ENCODE measurements at places on chromosomes 3 and 15.

DNA sequence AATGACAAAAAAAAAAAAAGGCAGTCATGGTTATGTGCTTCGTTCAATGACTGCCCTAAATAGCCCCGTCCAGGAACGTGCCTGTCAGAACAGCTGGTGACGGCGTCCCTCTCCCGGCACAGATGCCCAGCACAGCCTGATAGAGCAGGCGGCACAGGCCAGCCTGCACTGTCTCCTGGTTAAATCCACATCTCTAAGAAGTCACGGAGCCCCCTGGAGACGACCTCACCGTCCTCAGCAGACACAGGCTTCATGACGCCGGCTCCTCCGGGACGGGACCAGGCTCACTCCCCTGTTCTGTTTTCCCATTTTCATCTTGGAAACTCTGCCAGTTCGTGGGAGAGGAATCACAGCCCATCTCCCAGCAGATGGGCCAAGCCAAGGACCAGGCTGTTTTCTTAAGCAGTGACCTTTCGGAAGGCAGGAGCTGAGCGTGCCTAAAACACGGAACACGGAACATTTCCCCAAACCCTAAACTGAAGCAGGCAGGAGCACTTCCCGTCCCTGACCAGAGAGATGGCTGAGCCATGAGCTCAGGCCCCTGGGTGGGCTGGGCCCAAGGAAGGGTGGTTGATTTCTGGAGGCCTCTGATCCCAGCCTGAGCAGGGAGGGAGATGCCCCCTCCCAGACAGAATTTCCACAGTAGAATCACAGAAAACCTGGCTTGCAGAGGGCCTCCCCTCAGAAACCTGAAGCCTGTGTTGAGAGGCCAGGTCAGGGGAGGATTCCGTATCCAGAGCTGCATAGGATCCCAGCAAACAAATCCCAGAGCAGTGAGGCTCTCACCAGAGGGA lies 35.9 kb downstream of the ADCY5 start:
- peak overlapping the region; percentile 92 for H3K27ac ChIP-seq
- H3K36me3 ChIP-seq, result no peaks in the 10 kb centered on the region
- peak overlapping the region; percentile 56 for H3K4me3 ChIP-seq
- peaks cover 94% of the 10 kb centered on the region for H3K4me1 ChIP-seq
- DNase-seq, result no peak

DNA sequence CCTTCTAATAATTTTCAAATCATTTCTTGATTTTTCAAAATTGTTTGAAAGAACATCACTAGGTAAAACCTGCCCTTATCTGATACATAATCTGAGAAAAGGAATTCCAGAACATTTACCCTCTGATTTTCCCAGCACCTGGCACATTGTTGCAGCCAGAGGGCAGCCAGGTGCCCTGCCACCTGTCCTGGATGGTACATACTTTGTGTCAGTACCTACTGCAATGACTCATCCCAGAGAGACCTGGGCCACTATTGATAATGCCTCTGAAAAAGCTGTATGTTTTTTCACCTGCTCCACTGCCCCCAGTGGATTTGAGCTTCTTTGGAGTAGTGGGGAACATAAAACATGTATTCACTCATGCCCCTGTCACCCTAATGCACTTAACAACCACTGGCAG lies 648.9 kb upstream of the GBE1 start:
- DNase-seq, result no peak
- H3K27me3 ChIP-seq, result no peaks in the 10 kb centered on the region
- H3K27ac ChIP-seq, result no peak overlapping the region
- H3K4me1 ChIP-seq, result no peaks in the 10 kb centered on the region
- H3K4me3 ChIP-seq, result no peak overlapping the region

DNA sequence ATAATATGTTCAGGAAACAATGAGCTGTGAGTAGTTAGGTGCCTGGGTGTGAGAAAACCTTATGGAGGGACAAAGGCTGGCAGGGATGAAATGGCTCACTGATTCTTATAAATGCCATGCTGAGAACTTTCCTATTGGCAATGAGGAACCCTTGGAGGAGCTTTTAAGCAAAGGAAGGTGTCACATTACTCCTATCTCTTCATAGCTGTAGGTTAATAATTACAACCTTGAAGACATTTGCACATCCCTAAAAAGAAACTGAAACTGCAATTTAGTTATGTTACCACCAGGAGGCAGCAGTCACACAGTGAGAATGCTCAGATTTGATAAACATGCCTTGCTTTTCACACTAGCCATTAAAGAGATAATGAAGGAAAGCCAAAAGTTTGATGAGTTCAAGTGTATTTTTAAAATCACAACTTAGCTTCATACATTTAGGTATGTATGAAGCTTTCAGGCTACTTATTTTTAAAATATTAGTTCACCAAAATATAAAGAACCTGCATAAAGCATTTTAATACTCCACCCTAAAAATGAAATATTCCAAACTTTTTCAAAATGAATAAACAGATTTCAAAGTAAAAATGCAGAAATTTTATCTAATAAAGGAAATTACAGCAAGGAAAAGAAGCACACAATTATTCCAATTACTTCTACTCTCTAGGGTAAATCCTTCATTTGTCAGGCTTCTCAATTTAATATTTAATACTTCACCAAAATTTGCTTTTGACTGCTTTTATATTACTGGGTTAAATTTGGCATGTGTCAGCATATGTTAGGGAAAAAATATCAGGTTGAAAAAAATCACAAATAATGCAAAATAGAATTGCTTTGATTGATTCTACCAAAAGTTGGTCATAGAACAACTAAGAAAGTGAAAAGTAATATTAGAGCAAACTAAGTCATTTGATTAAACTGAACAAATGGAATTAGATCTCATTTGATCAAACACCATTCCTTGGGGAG lies 136.9 kb upstream of the SLC2A2 start:
- H3K36me3 ChIP-seq, result peaks cover 3% of the 10 kb centered on the region
- H3K27ac ChIP-seq, result no peak overlapping the region
- no peak for DNase-seq
- no peaks in the 10 kb centered on the region for H3K27me3 ChIP-seq
- no peak overlapping the region for H3K4me3 ChIP-seq

GRCh38 chr15:59300618-59301139 lies 72.0 kb downstream of the MYO1E start:
- H3K36me3 ChIP-seq, result no peaks in the 10 kb centered on the region
- DNase-seq, result no peak
- H3K27me3 ChIP-seq, result no peaks in the 10 kb centered on the region
- peak overlapping the region; percentile 37 for H3K4me3 ChIP-seq
- H3K27ac ChIP-seq, result peak overlapping the region; percentile 69

DNA sequence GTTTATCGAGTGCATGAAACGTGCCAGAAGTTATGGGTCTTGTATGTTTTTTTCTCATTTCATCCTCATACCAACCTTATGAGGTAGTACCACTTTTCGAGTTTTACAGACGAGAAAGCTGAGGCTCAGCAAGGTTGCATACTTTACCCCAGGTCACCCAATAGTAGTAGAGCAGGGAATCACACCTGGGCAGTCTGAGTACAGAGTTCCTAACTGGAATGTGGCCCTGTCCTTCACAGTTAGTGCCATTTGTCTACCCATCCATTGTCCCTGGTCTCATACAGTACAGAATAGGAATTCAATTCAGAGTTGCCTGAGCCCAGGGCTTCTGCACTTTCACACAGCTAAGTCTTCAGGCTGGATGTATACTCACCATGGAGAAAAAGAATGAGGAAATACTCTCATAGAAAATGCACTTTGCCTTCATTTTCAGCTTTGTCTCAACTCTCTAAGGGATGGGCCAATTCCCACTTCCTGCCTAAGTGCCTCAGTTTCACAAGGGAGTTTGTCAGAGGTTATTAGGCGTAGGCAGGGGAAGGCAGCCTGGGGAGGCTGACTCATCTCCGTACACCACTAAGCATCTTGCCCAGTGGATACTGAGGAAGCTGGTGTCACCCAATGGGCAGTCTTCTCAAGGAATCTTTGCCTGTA lies 93.2 kb downstream of the TMEM212 start:
- H3K4me1 ChIP-seq, result peaks cover 5% of the 10 kb centered on the region
- no peak overlapping the region for H3K27ac ChIP-seq
- no peaks in the 10 kb centered on the region for H3K36me3 ChIP-seq

DNA sequence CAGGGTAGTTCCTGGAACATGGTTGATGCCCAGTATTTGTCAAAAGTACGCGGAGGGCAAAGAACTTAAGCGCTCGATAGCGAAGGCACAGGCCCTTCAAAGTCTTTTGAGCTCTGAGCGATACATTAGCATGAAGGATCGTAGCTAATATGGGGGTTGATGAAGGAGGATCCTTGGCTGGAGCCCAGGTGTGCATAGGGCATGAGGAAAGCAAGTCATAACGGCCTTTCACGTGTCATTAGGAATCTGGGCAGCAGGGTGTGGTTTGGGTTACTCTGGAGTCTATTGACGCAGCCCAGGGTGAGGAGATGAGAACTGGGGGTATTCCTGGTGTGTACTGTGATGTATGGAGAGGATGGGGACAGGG lies 31.7 kb downstream of the SPINK8 start:
- H3K4me3 ChIP-seq, result peak overlapping the region; percentile 79
- peaks cover 13% of the 10 kb centered on the region for H3K36me3 ChIP-seq
- peak overlapping the region; percentile 86 for H3K27ac ChIP-seq
- H3K27me3 ChIP-seq, result no peaks in the 10 kb centered on the region

DNA sequence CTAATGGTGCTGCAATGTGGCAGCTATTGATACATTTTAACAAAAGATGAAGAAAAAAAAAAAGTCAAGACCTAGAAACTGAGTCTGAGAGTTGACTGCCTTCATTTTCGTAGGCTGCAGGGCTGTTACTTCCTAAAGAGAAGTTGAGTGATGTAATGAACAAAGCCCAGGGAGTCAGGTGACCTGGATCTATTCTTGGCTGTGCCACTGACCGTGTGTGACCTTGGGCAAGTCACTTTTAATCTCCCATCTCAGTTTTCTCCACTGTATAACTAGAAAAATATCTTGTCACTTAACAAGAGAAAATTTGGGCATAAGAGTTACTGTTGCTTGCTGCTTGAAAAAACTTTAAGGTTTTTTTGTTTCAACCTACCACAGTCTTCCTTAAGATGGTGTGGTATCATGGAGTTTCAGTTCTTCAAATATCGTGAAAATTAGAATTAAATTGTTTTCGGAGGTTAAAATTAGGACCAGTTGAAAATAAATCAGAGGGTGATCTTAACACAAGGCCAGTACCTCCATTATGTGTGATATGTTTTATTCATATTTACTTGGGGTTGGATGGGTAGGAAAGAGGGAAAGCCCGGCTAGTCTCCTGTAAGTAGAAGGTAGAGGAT lies 5.8 kb downstream of the FMN1 start:
- no peak overlapping the region for H3K4me3 ChIP-seq
- H3K4me1 ChIP-seq, result no peaks in the 10 kb centered on the region
- no peaks in the 10 kb centered on the region for H3K27me3 ChIP-seq
- H3K36me3 ChIP-seq, result no peaks in the 10 kb centered on the region
- no peak for DNase-seq

DNA sequence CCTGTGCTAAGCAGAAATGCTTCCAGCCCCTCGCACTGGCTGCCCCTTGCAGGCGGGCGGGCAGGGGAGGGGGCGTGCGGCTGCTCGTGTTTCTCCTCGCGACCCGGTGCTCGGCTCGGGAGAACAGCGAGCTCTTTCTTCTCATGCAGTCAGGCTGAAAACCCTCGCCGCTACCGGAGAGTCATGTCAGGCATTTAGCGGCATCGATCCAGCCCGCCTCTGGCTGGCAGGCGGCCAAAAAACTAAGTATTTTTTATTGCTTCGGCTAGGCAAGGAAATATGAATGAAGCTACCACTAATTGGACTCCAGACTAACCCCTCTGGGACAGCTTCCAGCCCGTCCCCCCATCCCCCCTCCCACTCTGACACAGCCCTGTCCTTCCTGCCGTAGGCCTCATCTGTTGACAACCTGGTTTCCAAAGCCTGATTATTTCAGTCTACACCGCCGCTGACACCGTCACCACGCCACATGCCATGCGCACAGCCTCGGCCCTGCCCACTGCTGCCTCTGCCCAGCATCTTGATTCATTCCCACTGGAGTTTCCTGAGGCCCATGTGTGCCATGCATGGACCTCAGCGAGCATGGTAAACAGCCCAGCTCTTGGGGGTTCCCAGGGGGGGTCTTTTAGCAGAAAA lies 35.3 kb downstream of the TLE3 start:
- no peak overlapping the region for H3K27ac ChIP-seq
- H3K27me3 ChIP-seq, result no peaks in the 10 kb centered on the region
- peaks cover 42% of the 10 kb centered on the region for H3K36me3 ChIP-seq

- H3K36me3 ChIP-seq, result no peaks in the 10 kb centered on the region
- no peak overlapping the region for H3K4me3 ChIP-seq
- H3K27ac ChIP-seq, result no peak overlapping the region
Measured at GRCh38 chr3:54756330-54756731, 171.5 kb downstream of the LRTM1 start.

- H3K4me1 ChIP-seq, result peaks cover 13% of the 10 kb centered on the region
- no peak overlapping the region for H3K27ac ChIP-seq
- no peak for DNase-seq
- H3K27me3 ChIP-seq, result no peaks in the 10 kb centered on the region
- no peak overlapping the region for H3K4me3 ChIP-seq
Measured at GRCh38 chr3:129308636-129309035, 30.0 kb downstream of the HMCES start.

- no peak overlapping the region for H3K27ac ChIP-seq
- H3K27me3 ChIP-seq, result no peaks in the 10 kb centered on the region
- no peaks in the 10 kb centered on the region for H3K36me3 ChIP-seq
- DNase-seq, result no peak
- H3K4me3 ChIP-seq, result no peak overlapping the region
Measured at GRCh38 chr3:29697989-29698388, 417.1 kb downstream of the RBMS3 start.

DNA sequence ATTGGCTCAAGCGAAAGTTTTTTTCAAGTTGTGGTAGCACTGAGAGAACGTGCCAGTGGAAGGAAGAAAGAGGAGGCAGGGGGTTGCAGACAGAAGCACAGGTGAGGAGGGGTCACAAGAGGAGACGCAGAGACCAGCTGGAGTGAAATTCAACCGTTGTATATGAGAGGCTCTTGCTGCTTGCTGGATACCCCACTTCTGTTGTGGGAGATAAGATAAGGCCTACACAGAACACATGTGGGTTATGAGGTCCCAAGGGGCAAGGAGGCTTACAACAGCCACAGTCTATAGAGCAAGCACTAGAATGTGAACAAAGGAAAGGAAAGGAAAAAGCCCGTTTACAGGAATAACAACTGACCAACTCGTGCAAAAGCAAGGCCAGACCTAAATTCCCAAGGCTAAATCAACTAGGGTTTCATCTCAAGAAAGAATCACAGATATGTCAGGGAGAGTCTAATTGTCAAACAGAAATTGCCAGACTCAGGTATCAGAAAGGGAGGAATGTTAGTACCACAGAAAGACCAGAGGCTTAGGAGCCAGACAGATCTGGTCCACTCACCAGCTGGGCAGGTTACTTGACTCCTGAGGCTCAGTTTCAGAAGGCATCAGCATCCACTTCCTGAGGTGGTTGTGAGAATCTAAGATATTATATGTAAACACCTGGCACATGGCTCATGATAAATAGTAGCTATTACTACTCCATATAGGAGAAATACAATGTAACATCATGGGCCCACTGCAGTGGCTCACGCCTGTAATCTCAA lies 60.9 kb downstream of the MSL2 start:
- H3K36me3 ChIP-seq, result no peaks in the 10 kb centered on the region
- no peak for DNase-seq
- no peak overlapping the region for H3K27ac ChIP-seq
- no peaks in the 10 kb centered on the region for H3K4me1 ChIP-seq
